ENCODE measurements at places on chromosomes 13 and 19. TPM values are rescaled to one million over a fixed set of nuclear protein-coding genes. Genes with fewer than 3 reads are reported as not detected.

VSIG10L gene
- total RNA-seq: 9.5 TPM

DNAAF3 gene
- total RNA-seq: 7.2 TPM

CALR3 gene
- total RNA-seq: not detected

DEDD2 gene
- 94.6 TPM for total RNA-seq

ZNF837 gene
- total RNA-seq: 1.7 TPM

THSD1 gene
- 10.4 TPM for total RNA-seq

DOHH gene
- 18.5 TPM for total RNA-seq

FAM83E gene
- 0.13 TPM for total RNA-seq
